ENCODE measurements at places on chromosomes 1 and 21. TPM values are rescaled to one million over a fixed set of nuclear protein-coding genes. Genes with fewer than 3 reads are reported as not detected.

DNA sequence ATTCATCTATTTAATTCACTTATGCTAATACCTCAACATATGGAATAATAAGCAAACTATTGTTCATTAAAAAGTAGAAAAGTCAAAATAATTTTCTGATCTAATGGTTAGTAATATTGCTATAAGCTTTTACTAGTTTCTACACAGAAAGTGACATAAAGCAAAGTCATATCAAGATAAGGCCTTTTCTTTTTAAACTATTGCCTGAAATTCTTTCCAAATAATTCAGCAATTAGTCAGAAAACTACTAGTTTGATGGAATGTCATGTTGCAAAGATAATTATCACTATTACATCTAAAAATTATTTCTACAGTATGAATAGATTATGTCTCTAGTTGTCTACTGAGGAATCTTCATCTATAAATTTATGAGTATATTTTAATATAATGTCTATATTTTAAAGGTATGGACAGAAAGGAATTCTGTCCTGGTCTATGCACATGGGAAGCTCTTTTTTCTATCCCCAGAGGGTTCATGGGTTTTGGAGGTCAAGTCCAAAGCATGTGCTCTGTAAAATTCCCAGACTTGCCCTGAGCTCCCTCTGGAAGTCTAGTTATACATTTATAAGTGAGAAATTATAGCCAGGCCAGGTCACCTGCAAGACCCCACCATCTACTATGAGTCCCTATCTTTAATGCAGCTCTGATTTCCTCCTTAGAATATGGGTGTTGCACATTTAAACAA lies 84.6 kb upstream of the DPYD start:
- no peak for DNase-seq

- no peak for DNase-seq
Measured at GRCh38 chr1:74199504-74199903, 1.5 kb downstream of the FPGT start.

GRCh38 chr1:82510431-82510830 lies 709.7 kb downstream of the ADGRL2 start:
- no peak for DNase-seq

DNA sequence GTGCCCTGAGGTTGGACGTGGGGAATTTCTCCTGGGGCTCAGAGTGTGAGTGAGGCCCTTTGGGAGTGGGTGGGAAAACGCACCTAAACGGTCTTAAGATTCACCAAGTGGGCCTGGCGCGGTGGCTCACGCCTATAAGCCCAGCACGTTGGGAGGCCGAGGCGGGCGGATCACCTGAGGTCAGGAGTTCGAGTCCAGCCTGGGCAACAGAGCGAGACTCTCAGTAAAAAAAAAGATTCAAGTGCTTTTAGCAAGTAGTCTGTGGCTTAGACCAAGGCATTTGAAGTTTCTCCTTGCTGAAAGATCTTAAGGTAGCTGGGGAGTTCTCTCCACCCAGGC lies 1.4 kb downstream of the RPS8 start:
- no peak for DNase-seq

DNA sequence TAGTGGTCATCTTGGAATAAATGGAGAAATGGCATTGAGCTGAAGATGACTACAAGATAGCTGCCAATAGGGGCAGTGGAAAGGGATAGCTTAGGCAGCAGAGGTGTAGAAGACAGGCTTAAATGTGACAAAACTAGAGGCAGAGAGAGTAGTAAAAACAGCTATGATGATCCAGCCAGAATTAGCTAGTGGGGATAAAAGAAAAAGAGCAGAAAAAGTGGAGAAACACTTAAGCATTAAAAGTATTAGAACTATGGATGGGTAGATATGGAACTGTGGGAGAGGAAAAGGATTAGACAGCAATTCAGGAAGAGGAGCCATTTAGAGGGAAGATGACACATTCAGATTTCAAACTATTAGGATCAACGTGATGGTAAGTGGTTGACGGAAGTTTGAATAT lies 202.5 kb upstream of the SAMSN1 start:
- no peak for DNase-seq

DNA sequence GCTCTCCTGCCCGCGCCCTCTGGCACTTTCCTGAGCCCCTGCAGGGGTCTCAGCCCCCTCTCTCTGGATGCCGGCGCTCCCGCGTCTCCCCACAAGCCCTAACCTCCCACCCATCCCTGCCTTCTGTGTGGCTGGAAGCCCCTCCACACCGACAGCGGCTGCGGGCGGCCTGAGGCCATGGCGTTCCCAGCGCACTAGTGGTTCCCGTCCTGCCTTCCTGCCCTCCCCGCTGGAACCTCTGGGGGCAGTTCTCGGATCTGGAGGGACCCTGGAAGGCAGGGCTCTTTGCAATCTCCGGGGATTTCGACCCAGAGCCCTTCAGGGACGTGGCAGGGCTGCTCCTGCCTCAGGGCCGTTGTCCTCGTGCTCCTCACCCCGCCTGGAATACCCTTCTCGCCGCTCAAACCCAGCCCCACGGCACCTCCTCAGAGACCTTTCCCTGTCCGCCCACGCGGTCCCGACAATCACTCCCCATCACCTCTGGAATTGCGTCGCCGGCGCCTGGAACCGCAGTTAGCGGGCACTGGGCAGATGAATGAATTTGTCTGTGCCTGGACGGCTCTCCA lies 493 bp upstream of the ESPN start:
- DNase-seq = no peak

- DNase-seq = no peak
Measured at GRCh38 chr21:45048026-45048698, 26.2 kb upstream of the ADARB1 start.

DNA sequence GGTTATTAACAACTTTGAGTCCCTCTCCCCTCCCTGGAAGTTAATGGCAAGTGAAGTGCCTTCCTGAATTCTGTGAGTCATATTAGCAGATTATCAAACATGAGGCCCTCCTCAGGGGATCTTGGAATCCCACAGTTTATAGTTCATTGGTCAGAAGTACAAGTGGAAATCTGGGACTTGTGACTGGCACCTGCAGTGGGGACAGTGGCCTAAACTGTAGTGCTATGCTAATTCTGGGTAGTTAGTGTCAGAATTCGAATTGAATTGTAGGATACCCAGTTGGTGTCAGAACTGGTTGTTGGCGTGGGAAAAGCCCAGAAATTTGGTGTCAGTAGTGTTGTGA lies 26.2 kb downstream of the ZYG11B start:
- DNase-seq = no peak

GRCh38 chr1:31479811-31480210 lies 66.8 kb downstream of the SERINC2 start:
- no peak for DNase-seq

DNA sequence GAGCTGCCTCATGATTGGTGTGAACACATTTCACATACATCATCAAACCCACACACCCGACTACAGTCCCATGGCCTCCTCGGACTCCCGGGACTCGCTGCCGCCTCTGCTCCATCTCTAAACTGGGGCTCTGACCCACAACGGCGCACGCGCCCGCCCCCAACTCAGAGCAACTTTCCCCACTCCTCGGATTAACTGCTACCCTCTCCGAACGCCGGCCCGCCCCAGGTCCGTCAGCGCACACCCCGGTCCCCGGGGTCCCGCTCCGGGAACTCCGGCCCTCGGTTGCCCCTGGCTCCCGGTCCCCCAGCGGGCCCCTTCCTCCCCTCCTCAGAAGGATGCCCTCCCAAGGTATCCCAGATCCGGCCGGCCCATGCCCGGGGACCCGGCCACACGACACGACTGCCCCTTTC lies 740 bp downstream of the DSTYK start:
- DNase-seq = peak; percentile 20

GRCh38 chr1:245258271-245258920 lies 103.6 kb downstream of the KIF26B start:
- DNase-seq = peak; percentile 77

DNA sequence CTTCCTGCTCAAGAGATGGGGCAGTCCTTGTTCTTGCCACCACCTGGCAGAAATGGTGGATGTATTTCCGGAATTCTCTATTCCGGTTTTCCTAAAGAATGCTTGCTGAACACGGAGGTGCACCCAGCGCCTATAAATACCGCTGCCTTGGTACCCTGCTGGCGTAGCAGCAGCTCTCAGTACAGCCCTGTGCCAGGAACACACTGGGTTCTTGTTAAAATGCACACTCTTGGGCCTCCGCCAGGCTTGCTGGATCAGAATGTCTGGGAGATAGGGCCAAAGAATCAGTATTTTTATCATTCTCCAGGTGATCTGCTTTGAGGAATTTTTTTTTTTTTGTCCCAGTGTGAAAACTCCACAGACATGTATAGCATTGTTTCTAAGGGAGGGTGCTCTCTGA lies 54.2 kb downstream of the IGSF5 start:
- DNase-seq = no peak

- DNase-seq = peak; percentile 26
Measured at GRCh38 chr1:59292562-59292961, 4.3 kb upstream of the FGGY start.

- DNase-seq = peak; percentile 82
Measured at GRCh38 chr1:220787069-220787619, 431 bp downstream of the MTARC1 start.

GRCh38 chr1:19405761-19406487 lies 79.4 kb downstream of the CAPZB start:
- no peak for DNase-seq

DNA sequence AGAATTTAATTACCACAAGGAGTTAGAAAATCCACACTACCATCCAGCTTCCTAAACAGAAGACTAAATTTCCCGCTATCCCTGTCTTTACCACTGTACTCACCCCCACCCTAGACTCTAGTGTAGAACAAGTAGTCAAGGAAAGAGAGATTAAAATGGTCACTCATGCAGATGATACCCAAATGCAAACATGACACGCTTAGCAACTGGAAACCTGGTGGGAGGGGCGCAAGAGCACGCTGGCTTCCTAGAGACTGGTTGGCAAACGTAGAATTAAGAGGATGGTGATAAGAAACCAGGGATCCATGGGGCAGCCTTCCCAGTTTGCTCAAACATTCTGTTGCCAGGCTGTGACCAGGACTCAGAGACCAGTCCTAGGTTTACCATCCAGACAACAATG lies 9.9 kb upstream of the LDLRAD1 start:
- no peak for DNase-seq

DNA sequence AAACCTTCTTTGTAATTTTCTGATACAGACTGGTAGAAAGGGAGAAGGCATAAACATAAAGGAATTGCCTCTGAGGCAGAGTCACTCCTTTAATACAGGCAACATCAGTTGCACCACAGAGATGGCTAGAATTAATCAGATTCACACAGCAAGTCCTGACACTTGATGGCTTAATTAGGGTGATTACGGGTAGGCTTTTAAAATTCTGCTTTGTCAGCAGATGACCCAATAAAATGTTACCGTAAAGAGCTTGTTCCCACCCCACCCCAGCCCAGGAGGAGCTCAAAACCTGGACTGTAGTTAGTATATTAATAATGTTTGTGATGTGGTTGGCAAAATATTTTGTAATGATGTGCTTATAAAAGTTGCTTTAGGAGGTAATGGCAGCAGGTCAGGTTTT lies 9.3 kb upstream of the BTG3 start:
- no peak for DNase-seq

- no peak for DNase-seq
Measured at GRCh38 chr1:111789666-111790316, 34.1 kb downstream of the DDX20 start.

DNA sequence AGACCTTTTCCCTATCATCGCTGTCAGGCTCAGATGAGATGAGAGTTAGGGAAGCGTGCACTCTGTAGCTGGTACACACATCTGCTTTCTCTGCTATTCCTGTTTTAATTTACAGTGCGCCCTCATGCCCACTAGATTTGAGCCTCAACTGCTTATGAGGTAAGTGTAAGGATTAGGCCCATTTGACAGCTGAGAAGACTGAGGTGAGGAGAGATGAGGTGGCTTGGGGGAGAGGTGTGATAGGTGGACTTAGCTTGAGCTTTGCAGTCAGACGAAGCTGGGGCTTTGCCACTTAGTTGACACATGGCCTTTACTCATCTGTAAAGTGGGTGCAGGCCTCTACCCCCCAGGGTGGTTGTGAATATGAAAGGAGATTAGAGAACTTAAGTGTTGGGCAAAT lies 8.5 kb downstream of the TMEM61 start:
- DNase-seq = no peak

- no peak for DNase-seq
Measured at GRCh38 chr1:236122176-236122575, 20.2 kb upstream of the GPR137B start.

DNA sequence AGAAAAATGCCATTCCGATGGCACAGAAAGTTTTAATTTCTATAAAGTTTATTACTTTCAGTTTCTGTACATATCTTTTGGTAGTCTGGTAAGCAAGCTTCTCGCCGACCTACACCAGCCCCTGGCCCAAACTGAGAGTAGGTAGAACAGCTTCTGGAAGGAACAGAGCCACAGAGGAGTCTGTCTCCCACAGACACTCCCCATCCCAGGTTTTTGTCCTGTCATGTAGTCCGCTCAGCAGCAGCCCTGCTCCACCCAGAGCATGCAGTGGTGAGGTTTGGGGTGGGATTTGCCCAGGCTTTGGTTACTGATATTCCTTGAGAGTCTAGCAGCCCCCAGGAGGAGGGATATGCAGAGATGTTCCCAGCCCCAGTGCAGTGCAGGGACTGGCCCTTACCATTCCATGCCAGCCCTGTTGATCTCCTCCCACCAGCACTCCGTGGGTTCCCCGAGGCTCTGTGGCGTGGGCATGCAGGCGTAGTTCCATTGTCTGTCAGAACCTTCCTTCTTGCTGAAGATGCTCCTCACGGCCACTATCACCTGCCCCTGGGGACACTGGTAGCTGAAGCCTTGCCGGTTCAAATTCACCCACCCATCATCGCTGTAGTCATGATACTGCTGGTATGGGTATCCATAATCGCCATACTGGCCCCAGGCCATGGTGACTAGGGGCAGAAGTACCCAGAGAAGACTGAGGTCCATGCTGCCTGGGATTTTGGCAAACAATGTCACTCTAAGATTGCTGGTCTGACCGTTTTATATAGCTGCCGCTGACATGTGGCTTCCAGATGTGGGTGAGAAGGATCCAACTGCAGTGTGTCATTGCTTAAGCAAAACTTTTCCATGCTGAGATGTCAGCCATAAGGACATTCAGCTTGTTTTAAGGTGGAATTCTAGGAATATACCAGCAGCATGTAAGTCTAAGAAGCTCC lies at the start of gene DPT:
Gene DPT (minus strand): TSS at position 734 of the 932 bp plus-strand sequence. CDS start 32 bp downstream, at position 702.
- no peak for DNase-seq

- no peak for DNase-seq
Measured at GRCh38 chr1:154842635-154843034, 27.4 kb downstream of the KCNN3 start.

- no peak for DNase-seq
Measured at GRCh38 chr1:196774603-196775002, at the start of gene CFHR3. Gene CFHR3 (plus strand): TSS chr1:196774840. CDS start chr1:196774887, 47 bp downstream.

Gene ALX3
- not detected for total RNA-seq

Gene NCAM2
- 0.26 TPM for total RNA-seq

Gene AADACL3
- not detected for total RNA-seq

Gene OR2L8
- not detected for total RNA-seq

Gene ASAP3
- 27.4 TPM for total RNA-seq

Gene VWA5B1
- total RNA-seq = not detected

Gene HES3
- total RNA-seq = not detected

Gene PADI2
- 3.0 TPM for total RNA-seq

Gene SYT14
- 0.78 TPM for total RNA-seq

Gene TCHHL1
- total RNA-seq = not detected

Gene BARHL2
- total RNA-seq = not detected

Gene SLC44A5
- 3.6 TPM for total RNA-seq

Gene HDGF
- total RNA-seq = 92.4 TPM

Gene OR6N1
- total RNA-seq = not detected

Gene OR2T35
- not detected for total RNA-seq

Measured in body of pancreas (tissue), 4 donors.